ENCODE measurements at places on chromosomes 6 and 20. TPM values are rescaled to one million over a fixed set of nuclear protein-coding genes. Genes with fewer than 3 reads are reported as not detected.

The WFDC10B gene
- polyA plus RNA-seq = not detected

The TXLNB gene
- 0.89 TPM for polyA plus RNA-seq

The SIRT5 gene
- polyA plus RNA-seq = 24.9 TPM

The DYNLRB1 gene
- polyA plus RNA-seq = 225 TPM

The SLC22A7 gene
- polyA plus RNA-seq = 0.86 TPM

The SLC32A1 gene
- 2.3 TPM for polyA plus RNA-seq

The ZNF76 gene
- polyA plus RNA-seq = 47.7 TPM

The MOCS3 gene
- 4.9 TPM for polyA plus RNA-seq

The ZNF831 gene
- polyA plus RNA-seq = 0.09 TPM

DNA sequence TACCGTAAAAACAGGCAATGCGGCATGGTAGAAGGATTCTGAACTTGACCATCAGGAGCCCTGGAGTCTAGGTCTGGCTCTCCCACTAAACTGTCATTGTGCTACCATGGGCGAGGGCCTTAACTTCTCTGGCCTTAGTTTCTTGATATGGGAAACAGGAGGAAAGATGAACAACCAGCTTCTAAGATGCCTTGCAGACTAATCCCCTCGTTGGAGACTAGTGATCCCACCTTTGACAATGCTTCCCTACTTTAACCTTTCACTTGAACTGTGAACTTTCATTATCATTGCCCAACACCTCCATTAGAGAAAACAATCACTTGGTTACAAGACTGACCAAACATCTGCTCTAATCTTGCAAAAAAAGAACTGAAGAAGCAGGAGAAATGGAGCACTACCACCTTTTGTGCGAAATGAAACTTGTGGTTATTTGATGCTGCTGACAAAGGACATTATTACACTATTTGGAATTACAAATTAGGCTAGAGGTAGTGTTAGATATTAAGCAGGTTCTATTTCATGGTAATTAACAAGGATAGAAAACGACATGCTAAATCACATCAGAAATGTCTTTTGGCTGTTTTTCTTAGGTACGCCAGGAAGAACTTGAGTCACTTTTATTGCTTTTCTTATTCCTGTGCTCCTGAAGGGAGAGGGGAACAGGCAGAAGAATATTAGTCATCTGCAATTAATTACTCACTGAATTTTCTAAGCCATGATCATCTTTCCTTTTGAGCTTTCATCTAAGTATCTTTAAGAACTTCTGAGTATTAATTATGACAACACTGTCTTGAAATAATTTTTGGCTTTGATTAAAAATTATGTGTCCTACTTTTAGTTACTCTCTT lies 39.1 kb upstream of the ARHGAP18 start:
- no peak for DNase-seq

- no peak for DNase-seq
Measured at GRCh38 chr6:127191716-127192115, 73.2 kb downstream of the RSPO3 start.

DNA sequence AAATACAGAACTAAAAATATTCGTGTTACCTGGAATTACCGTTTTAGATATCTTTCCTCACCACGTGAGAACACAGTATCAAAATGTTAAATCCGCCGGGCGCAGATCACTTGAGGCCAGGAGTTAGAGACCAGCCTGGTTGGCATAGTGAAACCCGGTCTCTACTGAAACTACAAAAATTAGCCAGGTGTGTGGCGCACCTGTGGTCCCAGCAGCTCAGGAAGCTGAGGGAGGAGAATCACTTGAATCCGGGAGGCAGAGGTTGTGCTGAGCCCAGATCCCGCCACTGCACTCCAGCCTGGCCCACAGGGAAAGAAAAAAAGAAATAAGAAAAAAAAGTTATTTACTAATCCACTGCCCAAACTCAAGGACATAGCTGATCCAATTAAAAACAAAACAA lies 4.8 kb upstream of the DDX43 start:
- DNase-seq = no peak

- DNase-seq = no peak
Measured at GRCh38 chr20:7856756-7857155, 83.5 kb downstream of the HAO1 start.

GRCh38 chr6:129032602-129033001 lies 149.7 kb downstream of the LAMA2 start:
- DNase-seq = no peak

DNA sequence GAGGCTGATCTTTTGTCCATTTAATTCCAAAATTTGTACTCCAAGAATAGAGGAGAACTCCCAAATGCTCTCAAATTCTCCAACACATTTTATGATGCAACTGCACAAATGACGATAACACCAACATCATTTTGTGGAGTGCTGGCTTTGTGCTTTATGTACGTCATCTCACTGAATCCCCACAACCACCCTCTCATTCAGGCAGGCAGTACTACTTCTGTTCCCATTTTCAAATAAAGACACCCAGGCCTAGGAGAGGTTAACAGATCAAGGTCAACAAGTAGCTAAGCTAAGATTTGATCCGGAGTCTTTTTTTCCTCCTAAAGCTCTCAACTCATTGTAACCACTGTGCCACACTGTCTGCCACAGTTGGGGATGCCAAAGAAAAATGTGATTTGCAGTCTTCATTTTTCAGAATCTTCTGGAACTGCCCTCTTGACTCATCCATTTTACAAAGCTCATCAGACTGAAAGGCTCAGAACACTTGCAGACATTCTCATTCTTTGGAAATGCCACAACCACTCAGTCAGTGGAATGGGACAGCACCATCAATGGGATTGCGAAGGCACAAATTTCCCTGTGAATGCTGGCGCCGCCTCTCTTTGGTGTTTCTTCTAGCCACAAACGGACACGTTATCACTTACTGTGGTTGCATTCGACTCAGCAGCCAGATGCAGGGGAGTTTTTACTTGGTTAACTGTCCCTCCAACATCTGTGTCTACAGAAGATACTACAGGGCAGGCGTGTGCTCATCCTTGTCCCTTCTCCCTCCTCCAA lies 184.4 kb downstream of the GJA10 start:
- DNase-seq = no peak

DNA sequence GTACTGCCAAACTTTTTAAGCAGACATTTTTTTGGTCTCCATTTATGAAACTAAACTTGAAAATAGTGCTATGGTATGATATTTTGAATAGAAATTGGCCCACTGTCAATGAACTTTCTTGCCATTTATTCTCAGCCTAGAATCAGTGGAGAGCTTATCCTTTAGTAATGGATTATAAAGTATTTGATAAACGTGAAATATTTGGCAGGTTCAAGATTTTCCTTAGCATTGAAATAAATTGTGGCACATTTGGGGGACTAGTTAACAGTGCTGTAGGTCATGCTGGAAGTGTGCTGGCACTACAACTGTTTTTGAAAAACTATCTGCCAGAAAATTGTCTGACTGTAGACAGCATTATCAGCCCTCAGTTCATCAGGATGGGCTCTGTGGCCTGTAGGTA lies 2.1 kb downstream of the PRSS35 start:
- DNase-seq = no peak

GRCh38 chr6:153058291-153058690 lies 55.8 kb upstream of the MTRF1L start:
- DNase-seq = no peak

- no peak for DNase-seq
Measured at GRCh38 chr6:161817881-161818280, 544.0 kb upstream of the AGPAT4 start.

DNA sequence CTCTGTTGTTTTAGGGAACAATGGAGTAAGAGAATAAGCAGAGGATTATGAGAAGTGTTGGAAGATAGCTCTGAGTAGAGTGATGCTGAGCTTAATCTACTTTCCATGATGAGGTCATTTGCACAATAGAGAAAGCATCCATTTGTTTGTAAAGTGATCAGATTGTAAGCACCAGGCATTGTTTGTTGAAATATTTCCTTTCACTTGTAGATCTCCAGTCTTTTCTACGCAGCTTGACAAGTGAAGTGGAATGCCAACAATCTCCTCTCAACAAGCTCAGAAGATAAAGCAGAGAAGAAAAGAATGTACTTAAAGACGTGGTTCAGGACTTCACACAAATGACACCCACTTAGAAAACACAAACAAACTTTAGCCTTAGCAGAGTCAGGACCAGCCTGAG lies 80.1 kb upstream of the MARCKS start:
- no peak for DNase-seq

DNA sequence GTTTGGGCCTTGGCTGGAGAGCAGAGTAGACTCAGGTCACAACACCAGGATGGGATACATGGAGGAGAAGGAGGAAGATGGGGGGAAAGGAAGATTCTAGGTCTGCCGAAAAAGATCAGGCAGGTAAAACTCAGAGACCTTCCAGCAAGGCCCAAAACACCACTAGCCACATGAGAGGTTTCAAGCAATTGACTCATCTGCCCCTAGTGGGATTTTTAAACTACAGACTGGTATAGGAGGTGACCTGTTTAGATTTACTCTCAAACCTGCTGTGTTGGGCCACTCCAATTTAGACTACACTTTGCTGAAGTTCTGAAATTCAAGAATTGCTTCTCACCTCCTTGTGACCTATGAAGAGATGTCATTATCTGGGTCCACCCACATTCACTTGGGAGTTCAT lies 236.9 kb upstream of the SASH1 start:
- no peak for DNase-seq

GRCh38 chr6:19463250-19463649 lies 373.9 kb upstream of the ID4 start:
- no peak for DNase-seq

DNA sequence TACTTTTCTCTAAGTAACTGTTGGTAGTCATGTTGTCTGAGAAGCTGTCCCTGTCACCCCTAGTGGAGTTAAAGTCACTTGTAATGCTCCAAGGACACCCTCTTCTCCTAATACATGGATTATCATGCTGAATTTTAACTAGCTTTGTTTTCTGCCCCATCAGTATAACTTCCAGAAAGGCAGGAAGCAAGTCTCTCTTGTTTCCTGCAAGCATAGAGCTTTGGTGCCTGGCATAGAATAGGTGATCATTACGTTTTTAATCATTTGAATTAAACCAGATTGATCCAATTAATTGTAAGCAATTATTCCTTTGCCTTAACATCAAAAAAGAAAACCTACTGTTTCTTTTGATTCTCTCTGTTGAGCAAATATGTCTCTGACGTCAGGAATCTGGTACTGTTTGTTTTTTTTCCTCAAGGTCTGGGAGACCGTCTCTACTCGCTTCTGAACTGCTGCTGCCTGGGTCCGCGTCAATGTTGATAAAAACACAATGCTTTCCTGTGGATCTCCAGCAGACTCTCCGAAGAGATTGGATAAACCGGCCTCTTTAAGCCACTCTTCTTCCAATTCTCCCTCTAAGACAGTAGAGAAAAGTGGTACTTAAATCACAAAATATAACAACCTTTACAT lies 71.8 kb downstream of the ARHGAP18 start:
- DNase-seq = no peak

- DNase-seq = no peak
Measured at GRCh38 chr6:163170294-163170883, 244.1 kb upstream of the QKI start.
